ENCODE measurements at places on chromosomes 4 and X.
A peak's percentile ranks its signal among the peaks of the same experiment; 100 is the strongest.

DNA sequence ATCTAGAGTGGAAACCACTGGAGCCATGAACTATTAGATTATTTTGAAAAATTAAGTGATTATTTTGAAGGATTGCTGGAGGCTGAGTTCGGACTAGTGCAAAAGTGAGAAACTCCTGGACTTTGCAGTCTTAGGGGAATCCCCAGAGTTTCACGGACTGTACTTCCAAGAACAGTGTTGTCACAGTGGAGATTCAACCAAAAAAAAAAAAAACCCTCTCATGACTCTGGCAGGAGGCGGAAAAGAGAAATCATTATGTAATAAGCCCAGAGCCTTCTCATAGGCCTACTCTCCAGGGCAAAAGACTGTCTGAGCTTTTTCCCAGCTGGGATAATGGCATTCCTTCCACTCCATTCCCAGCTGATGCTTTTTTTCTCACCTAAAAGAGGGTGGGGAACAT is 16.8 kb upstream of the C4orf51 start:
- DNase-seq: no peak

DNA sequence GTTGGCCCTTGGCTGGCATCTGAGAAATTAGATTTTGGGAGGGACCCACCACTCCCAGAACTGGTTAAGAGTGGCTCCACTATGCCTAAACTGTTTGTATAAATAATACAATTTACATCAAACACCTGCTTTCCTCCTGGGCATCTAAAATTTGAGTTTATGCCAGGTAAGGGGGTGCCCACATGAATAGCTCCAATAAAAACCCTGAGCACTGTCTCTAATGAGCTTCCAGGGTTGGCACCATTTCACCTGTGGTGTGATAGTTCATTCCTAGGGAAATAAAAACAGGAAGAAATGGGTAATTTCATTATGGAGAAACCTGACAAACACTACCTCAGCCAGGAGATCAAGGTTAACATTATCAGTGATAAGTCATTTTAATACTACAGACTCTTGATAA is 119.7 kb downstream of the FRYL start:
- no peak for DNase-seq

- DNase-seq: no peak
Measured at GRCh38 chr4:76690011-76690905, 207.7 kb downstream of the SOWAHB start.

- DNase-seq: no peak
Measured at GRCh38 chr4:52425751-52426326, 233.3 kb downstream of the USP46 start.

GRCh38 chr4:99624141-99624719 is 33.4 kb downstream of the C4orf54 start:
- no peak for DNase-seq

GRCh38 chrX:148517176-148517575 is 16.8 kb downstream of the AFF2 start:
- no peak for DNase-seq

DNA sequence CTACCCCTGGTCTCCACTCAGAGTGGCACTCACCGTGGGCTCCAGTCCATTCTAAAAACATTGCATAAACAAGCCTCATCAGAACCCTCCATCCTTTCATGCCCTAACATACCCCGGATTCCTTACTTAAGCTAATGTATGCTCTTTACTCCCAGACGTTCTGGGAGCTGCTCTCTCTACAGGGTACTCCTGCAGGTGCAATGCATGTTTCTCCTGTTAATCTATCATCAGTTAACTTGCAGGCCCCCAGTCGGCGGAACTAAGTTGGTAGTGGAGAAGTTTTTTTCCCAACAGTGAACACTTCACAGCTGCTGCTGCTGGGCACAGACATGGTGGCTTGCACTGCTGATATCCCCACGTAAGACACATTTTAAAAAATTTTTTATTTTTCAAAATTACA is 161.6 kb upstream of the FAT1 start:
- DNase-seq: no peak

- DNase-seq: no peak
Measured at GRCh38 chr4:1238676-1239000, 10.3 kb downstream of the CTBP1 start.

DNA sequence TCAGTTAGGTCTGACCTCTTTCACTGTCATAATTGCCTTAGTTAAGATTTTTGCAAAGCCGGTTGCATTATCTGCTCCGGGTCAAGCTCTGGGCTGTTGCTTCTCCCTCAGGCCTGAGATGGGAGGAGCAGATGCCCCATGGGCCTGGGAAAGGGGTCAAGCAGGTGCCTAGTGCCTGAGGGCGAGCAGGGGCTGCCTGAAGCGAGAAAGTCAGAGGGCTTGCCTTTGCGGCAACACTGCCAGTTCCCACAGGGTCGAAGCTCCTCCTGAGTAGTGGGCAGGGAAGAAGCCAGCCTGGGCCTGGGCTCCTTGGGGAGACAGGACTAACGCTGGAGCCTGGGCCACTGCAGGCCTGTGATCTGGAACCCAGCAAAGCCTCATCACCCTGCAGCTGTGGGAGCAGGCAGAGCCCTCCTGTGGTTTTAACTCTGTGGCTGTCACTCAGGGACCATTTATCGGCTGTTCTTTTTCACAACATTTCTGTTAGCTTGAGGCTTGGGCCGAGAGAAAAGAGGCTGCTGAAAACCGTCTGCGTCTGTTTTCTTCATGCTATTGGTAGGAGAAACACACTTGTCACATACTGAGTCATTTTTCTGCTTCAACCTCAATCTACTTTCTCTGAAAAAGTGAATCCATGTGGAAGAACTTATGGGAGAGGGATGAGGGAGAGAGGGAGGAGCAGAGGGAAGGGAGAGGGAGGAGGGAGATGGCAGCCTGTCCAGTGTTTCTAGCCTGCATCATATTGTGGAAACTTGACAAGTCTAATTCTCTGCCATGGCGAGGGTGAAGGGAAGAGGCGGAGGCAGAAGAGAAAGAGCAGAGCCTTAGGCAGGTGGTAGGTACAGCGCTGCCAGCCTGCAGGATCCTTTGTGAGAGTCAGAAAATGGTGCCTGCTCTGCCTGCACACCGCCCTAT is 68.4 kb downstream of the RHOH start:
- no peak for DNase-seq

GRCh38 chr4:147447786-147448185 is 33.1 kb upstream of the EDNRA start:
- DNase-seq: no peak

GRCh38 chrX:41600291-41600690 is 88.5 kb upstream of the GPR34 start:
- DNase-seq: no peak

DNA sequence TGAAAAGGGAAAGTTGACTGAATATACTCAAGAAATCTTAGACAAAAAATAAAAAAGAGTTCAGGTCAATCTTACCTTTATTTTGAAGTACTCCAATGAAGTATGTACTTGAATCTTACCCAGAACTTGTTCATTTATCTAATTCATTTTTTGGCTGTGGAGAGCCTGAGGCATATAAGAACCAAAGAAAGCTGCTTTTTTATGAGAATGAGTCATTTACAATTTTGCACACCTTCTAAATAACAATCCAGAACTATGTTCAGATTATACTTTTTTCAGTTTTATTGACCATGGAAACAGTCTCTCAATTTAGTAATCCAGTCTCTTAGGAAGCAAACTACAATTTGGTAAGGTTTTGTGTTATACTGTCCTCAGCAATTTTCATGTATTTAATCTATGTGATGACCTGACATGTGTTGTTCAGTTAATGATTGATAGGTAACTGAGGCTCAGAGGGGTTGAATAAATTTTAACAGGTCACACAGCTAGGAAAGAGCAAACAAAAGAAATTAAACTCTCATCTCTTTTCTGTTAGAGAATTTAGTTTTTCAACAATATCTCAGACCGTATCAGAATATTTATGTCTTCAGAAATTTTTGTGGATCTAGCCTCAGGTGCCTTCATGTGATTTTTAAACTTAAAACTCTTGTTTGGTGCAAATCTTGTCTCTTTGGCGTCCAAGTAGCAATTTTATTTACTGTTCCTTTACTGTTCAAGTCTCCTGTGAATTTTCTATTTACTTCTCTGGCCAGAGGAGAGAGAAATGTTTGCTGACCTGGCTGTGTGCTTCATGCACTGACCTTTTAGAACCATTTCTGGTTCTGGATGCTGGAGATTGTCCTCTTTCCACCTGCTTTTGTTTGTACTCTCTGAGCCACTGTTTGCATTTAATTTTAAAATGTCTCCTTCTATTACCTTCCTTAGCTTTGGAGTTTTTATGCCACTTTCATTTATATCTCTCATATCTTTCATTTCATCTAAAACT is 1453.4 kb downstream of the STIM2 start:
- no peak for DNase-seq

DNA sequence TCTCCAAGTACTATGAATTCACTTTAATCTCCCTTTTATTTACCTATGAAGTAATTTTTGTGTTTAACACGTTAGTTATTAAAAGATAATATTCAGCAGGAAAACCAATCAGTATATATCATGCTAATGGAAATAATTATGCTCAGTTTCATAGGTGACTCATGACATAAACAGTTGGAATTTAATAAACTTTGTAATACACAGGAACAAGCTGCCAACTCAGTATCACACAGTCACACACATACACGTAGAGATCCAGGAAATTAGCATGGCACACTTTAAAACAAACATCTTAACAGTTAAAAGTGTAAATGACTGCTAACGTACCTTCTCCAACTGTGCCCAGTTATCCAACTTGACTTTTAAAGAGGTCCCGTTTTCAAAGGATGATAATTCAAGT is 2.3 kb downstream of the SPATA4 start:
- DNase-seq: no peak

- no peak for DNase-seq
Measured at GRCh38 chrX:63737131-63737921, 47.7 kb downstream of the ARHGEF9 start.

- DNase-seq: no peak
Measured at GRCh38 chrX:43836435-43837184, 45.6 kb downstream of the MAOB start.

GRCh38 chr4:152850377-152850776 is 70.6 kb downstream of the ARFIP1 start:
- no peak for DNase-seq

- DNase-seq: no peak
Measured at GRCh38 chr4:153045111-153045982, 109.2 kb downstream of the FHDC1 start.

DNA sequence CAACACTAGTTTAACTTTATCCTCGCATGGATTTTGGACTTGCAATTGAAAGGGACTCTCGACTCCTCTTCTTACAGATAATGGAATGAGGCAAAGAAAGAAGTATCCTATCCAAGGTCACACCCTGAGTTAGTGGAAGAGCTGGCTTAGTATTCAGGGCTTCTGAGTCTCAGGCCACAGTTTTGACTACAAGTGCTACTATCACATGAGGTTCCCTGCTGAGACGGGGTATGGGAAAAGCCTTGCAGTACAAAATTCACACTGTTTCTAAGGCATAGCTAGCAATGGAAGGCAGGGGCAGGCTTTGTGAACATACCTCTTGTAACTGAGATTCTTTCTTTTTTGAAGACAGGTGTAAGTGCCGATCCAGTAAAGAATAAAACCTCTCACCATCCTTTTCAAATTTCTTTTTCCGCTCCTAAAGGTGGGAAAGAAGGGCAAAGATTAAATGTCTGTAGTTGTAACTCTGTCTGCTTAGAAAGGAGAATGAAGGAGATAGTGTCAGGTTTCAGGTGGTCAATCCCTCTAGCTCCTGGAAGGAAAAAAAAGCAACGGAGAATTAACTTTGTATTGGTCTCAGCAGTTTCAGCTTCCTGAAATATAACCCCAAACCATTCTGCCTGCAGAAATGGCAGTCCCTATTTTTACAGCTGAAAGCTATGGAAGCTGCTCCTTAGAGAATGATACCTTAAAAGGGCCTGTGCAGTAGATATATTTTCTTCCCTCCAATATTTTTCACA is 199.0 kb downstream of the OPHN1 start:
- no peak for DNase-seq

GRCh38 chr4:183140911-183141320 is 41.9 kb downstream of the WWC2 start:
- DNase-seq: no peak

- no peak for DNase-seq
Measured at GRCh38 chr4:101067383-101067782, 279.9 kb downstream of the PPP3CA start.

GRCh38 chr4:107210450-107211239 is 174.5 kb upstream of the DKK2 start:
- no peak for DNase-seq

DNA sequence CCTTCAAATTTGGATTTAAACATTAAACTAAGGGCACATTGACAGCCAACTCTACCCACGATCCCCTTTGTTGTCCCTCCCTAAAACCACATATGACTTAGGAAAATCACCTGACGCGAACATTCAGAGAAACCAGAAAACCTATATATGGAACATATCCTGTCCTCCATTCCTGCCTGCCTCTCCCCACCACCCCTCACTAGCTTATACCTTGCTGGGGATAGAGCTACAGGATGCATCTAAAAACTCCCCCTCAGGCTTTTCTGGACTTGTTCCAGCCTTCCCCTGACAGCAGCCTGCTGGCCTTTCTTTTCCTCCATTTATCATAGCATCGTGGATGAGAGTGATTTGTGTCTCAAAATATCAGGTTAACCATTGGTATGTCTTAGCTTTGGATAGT is 8.8 kb downstream of the STK26 start:
- DNase-seq: no peak

- no peak for DNase-seq
Measured at GRCh38 chr4:113502906-113503305, 258.6 kb downstream of the CAMK2D start.

DNA sequence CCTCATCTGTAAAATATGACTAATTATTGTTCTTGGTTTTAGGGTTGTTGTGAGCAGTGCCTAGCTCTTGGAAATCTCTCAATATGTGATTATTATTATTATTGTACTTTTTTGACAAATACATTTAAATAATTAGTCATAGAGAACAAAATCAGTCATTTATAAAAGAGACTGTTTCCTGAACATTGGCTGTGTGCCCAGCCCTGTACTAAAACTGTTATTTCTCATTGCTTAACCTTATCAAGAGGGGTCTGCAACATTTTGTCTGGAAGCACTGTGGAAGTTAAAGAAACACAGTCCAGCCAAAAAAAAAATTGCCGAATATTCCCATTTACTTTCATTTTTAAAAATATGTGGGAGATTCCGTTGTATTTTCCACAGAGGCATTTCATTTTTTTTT is 989.2 kb upstream of the SLIT2 start:
- no peak for DNase-seq

DNA sequence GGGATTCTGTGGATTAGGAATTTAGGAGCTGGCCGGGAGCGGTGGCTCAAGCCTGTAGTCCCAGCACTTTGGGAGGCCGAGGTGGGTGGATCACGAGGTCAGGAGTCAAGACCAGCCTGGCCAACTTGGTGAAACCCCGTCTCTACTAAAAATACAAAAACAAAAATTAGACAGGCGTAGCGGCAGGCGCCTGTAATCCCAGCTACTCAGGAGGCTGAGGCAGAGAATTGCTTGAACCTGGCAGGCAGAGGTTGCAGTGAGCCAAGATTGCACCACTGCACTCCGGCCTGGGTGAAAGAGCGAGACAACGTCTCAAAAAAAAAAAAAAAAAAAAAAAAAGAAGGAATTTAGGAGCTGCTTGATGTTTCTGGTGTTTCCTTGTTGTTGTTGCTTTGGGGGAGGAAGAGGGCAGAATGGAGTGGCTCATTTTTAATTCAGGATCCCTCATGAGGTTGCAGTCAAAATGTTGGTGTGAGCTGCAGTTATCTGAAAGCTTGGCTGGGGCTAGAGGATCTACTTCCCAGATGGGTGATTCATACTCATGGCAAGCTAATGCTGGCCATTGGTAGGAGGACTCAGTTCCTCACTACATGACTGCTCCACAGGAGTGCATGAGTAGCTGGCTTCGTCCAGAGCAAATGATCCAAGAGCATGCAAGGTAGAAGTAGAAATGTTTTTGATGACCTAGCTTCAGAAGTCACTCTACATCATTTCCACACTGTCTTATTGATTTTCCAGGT is 26.5 kb upstream of the JADE1 start:
- DNase-seq: no peak

- DNase-seq: peak; percentile 6
Measured at GRCh38 chrX:97315939-97316338, 432.2 kb downstream of the RPA4 start.

Measured in stimulated activated CD4-positive, alpha-beta T cell treated with anti-CD3 and anti-CD28 coated beads, Interleukin-2, amount 100 ng/mL, for 48 hours (primary cell).